HS-5 (cell line): ENCODE measurements at places on chromosomes 3 and 15.
A peak's percentile ranks its signal among the peaks of the same experiment; 100 is the strongest.

- DNase-seq, result peak; percentile 80
Observed at GRCh38 chr3:124985349-124985748, 50.8 kb upstream of the MUC13 start.

- DNase-seq, result no peak
Observed at GRCh38 chr3:134441321-134441720, 44.5 kb downstream of the ANAPC13 start.

GRCh38 chr3:41854956-41855355 is 106.9 kb downstream of the ULK4 start:
- no peak for DNase-seq

GRCh38 chr3:52228266-52228665 is 2.8 kb upstream of the TLR9 start:
- DNase-seq, result no peak

- no peak for DNase-seq
Observed at GRCh38 chr3:44950275-44950734, 25.7 kb downstream of the ZDHHC3 start.

- DNase-seq, result no peak
Observed at GRCh38 chr3:37940242-37940908, 50.2 kb upstream of the VILL start.

- no peak for DNase-seq
Observed at GRCh38 chr3:77780278-77780996, 740.5 kb downstream of the ROBO2 start.

GRCh38 chr15:43274136-43274535 is 7.4 kb upstream of the TGM5 start:
- DNase-seq, result no peak

DNA sequence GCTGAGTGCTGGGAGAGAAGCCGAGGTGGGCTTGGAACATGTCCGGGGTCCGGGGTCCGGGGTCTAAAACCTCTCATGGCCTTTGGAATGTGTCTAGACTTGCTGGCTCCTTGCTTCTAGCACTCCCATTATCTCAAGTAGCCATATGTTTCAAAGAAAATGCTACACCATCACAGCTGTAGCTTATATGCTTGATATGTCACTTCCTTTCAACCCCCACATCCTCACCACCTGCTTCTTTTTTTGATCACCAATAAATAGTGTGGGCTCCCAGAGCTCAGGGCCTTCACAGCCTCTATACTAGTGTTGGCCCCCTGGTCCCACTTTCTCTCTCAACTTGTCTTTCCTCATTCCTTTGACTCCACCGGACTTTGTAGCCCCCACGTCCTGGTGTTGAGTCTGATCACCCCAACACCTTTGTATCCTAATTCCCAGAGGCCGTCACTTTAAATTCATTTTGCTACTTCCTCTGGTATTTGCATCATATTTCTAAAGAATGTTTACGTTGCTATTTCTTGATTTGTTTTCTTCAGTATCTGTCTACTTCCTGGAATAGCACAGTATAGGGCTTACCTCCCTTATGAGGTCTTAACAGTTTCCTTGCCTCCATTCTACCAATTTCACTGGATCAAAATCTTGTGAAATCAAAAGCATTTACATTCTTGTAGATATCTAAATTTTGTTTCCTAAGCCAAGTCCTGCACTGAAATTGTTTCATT is 71.9 kb upstream of the CHRNB4 start:
- DNase-seq, result no peak

DNA sequence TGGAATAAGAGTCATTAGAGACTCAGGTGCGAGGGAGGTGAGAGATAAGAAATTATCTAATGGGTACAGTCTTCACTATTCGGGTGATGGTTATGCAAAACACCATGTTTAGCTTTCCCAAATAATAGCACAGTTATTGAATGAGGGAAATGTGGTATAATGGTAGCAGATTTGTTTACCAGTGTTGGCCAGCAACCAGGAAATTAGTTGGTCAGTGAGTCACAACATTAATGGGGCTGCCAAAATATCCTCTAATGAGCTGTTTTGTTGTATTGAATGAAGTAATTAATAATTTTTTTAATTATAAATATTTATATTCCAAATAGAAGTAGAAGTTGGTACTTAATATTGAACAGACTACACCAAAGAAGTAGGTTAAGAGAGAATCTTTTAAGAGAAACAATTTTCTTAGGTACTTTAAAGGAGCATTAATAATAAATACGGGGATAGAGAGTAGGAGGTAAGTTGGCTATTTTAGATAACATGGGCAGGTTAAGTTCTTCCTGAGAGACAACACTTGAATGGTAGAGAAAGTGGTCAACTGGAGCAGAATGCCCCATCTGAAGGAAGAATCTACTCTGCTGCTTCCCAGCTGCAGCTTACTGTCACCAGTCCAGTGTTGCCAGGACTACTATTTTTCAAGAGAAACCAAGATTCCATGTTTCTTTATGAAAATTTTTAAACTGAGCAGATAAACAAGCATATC is 218.8 kb downstream of the UBE2E2 start:
- DNase-seq, result no peak

GRCh38 chr15:75114796-75115195 is 86.9 kb upstream of the C15orf39 start:
- no peak for DNase-seq

DNA sequence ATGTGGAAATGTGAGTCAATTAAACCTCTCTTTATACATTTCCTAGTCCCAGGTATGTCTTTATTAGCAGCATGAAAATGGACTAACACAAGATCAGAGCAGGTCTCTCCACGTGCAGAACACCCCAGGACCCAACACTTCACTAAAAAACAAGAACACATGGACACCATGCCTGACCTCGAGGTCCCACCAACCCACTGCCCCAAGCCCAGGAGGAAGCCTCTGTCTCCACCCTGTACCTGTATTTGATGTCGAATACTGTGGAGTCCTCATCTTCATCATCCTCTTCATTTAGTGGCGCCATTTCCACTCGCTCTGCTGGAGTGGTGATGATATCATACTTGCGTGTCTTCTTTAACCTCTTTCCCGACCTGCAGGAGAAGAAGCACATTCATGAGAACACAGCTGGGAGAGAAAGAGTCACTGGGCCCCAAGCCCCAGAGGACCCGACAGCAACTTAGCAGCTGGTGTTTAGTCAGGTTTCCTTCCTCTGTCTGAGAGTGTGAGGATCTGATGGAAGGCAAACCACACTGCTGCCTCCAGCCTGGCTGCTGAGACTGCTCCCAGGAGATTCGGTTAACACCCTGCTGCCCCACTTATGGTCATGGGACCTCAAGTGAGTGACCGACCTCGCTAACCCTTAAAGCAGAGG is 25.5 kb downstream of the FAM174B start:
- DNase-seq, result no peak

DNA sequence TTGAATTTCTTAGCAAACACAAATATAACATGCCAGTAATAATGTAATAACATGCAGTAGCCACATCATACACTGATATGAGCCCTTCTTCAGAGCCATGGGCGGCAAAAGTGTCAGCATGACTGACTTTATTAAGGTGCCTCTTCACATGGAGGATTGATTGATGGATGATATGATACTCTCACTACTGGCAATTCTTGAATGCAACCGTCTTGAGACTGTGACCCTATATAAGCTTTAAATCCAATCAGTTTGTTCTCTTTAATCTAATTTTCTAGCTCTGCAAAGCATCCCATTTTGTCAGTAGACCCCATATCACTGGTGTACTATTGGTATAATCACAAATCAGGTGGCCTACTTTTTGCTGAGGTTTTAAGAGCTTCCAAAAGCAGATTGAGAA is 463.7 kb upstream of the ROBO2 start:
- DNase-seq, result no peak

GRCh38 chr3:61682671-61683548 is 121.5 kb downstream of the PTPRG start:
- DNase-seq, result no peak

DNA sequence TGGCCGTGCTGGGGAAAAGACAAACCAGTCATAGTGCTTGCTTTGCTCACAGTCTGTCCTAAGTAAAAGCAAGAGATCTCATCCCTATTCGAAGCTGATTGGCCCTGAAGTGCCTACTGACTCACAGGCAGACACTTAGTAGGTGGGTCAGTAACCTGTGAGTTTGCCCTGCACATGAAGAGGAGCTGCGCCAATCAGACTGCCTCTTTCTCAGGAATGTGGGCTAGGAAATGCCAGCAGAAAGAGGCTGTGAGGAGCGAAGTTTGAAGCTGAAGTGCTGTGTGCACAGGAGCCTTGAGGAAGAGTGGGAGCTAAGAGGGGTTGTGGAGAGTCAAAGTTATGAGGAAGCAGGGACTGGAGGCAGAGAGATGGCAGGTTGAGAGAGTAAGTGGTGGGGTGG is 126.8 kb downstream of the IL20RB start:
- DNase-seq, result no peak

DNA sequence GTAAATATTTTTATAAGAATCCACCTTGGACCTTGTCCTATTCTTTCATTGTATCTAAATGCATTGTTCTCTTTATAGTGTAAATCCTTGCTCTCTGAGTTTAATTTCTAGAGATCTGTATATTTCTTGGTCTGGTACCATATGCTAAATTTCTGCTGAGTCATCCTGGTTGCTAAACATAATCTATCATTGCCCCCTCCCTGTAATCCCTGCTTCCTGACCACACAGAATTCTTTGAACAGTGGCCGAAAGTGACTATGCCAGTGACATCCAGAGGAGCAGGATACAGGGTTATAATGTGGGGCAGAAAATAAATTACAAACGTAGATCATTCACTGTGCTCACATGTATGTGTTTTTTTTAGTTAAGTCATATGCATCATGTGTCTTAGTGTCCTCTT is 143.1 kb downstream of the DIPK2A start:
- DNase-seq, result no peak

GRCh38 chr3:161925749-161926360 is 429.2 kb downstream of the OTOL1 start:
- DNase-seq, result no peak

GRCh38 chr15:47987461-47987860 is 133.3 kb upstream of the SLC24A5 start:
- no peak for DNase-seq

- DNase-seq, result no peak
Observed at GRCh38 chr3:24495326-24495994, 810 bp upstream of the THRB start.

DNA sequence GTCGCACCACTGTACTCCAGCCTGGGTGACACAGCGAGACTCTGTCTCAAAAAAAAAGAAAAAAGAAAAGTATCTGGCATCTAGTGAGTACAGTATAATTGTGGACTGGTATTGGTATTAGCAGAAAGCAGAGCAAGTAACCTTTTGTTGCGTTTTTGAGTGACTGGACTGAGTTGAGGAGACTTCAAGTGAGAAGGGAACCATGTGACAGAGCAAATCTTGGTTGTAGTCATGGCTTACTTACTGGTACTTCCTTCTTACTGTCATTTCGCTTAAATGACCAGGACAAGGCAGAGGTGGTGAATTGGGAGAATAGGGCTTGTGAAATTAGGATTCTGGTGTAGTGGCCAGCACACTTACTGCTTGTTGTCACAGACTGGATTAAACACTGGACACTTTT is 20.6 kb downstream of the RTF1 start:
- DNase-seq, result no peak

DNA sequence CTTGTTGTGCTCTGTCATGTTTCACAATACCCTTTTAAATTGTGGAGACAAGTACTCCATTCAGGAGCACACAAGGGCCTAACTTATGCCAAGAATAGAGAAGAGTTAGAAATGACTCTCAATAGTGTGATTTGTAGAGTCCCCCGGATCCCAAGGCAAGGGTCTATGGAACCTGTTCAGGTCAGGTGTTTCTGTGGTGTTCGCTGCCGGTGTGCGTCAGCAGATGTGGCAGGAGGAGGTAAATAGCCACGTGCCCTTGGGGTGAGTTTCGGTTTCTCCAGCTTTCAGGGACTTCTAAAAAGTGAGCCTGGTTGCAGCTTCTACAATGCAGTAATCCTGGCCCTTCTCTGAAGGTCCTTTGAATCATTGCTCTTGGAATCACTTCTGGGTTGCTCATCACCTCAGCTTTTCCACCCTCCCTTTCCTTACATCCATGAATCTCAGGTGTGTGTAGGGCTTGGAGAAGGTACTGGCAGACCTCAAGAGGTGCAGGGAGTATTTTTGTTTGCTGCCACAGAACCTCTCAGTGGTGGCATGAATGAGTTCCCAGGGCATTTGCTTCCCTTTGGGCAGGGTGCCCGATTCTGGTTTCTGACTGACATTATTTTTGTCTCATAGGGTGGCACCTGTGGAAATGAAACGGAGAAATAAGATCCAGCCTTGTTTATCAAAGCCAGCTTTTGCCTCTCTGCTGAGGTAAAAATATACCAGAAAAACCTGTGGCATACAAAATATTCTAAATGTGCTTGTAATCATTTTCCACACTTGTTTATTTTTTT is 7.3 kb downstream of the ST3GAL6 start:
- no peak for DNase-seq

- peak; percentile 38 for DNase-seq
Observed at GRCh38 chr15:95141486-95141885, 910.1 kb downstream of the MCTP2 start.

DNA sequence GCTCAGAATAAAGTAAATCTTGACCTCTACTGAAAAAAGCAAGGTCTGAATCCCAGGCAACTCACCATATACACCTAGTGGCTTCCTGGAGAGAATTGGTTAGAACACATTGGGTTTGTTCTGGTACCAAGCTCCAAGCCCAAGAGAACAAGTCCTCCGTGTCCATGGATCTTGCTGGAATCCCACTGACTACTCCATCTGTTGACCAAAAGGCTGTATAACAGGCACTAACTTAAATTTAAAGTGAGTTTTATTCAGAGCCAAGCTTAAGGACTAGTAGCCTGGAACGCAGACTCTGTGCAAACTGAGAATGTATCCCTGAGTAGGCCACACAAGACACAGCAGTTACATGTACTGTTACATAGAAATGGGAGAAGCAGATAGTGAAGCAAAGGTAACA is 342.1 kb upstream of the LRRC3B start:
- no peak for DNase-seq

- DNase-seq, result no peak
Observed at GRCh38 chr15:41773332-41773728, 954 bp upstream of the MAPKBP1 start.

DNA sequence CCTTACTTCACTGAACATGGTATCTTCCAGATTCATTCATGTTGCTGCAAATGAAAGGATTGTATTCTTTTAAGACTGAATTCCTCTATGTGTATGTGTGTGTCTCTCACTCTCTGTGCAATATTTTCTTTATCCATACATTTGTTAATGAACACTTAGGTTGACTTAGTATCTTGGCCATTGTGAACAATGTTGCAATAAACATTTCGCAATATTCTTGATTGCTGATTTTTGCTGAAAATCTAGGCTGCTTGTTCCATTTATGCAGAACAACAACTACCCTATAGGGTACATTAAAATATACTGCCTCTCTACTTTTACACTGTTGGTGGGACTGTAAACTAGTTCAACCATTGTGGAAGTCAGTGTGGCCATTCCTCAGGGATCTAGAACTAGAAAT is 732.4 kb downstream of the CADM2 start:
- no peak for DNase-seq

DNA sequence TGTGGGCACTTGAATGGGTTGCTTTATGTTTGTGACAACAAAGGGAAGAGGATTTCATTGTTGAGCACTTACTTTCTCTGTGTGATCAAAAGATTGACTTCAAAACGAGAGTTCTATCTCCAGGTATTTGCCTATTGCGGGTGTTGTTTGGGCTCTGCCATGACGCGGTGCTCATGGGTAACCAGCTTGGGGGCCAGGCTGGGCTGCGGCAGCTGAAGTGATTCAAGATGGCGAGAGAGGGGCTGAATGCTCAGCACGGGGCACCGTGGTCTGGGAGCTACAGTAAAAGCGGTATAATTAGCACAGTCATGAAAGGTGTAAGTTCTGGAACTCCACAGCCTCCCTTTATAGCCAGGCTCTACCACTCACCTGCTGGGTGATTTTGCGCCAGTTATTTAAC is 31.0 kb upstream of the ADCY5 start:
- DNase-seq, result no peak
